ENCODE measurements at places on chromosomes 12 and 14.

DNA sequence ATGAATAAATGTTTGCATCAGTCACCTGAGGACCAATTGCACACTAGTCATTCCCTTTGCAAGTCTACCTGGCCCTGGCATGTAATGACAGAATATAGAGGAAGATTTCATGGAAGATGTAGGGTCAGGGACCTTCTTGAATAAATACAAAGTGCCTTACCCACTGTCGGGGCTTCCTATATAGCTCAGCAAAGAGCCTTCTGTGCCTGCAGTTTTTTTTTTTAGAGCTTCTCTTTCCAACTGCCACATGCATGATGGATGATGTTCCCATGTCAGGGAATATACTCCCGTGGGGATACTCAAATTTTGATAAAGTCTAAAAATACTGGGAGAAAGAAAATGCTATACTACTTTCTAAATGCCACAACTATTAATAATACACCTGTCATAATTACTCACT lies 176.7 kb downstream of the ADCK1 start:
- no peak for DNase-seq

GRCh38 chr14:65187421-65188049 lies 85.2 kb upstream of the MAX start:
- DNase-seq, result no peak

DNA sequence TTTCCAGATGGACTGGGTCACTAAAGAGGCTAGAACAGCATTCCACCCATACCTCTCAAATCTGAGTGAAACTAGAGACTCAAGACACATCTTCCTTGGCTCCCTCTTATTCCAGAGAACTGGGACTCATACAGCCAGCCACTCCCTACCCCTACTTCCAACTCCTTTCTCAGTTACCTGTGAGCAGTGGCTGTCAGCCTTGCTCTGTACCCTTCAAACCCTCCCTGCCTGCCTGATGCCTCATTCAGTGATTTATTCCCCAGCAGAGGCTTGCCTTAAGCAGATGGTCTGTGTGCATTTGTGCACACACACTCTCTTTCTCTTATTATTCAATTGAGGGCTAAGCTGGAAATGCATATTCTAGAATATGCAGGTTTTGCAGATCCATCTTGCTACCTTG lies 14.6 kb downstream of the GPR84 start:
- DNase-seq, result no peak

DNA sequence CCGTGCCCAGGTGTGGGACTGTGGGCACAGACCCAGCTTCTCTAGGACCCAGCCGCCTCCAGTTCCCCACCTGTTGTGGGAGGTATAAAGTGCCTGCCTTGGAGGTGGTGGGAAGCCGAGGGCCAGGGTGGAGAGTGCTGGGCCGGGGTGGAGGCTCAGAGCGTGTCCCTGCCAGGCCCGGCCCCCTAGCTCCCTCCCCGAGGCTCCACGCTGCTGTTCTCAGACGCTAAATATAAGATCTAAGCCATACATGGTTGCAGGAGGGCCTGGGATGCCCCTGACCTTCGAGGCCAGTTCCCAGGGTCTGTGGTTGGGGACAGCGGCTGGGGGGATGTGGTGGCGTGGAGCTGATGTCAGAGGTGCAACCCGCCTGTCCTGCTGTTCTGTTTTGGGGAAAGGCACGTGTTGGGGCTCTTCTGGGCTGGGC lies 10.8 kb downstream of the INF2 start:
- DNase-seq, result no peak

DNA sequence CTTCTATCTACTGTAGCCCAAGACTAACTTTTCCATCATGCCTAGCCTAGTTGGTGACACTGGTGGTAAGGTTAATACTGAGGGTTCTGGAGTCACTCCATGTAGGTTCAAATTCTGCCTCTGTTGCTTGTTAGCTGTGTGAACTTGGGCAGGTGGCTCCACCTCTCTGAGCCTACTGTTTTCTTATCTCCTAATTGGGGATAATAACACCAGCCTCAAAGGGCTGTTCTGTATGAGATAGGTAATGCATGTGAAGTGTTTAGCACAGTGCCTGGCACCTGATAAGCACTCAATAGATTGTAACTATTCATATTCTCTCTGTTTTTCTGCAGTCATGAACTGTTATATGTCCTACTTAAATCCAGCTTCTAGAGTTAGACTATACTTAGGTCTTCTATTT lies 17.5 kb upstream of the SPPL3 start:
- no peak for DNase-seq

- peak; percentile 53 for DNase-seq
These were observed 5.2 kb downstream of the CALM1 start for GRCh38 chr14:90402016-90402415.

DNA sequence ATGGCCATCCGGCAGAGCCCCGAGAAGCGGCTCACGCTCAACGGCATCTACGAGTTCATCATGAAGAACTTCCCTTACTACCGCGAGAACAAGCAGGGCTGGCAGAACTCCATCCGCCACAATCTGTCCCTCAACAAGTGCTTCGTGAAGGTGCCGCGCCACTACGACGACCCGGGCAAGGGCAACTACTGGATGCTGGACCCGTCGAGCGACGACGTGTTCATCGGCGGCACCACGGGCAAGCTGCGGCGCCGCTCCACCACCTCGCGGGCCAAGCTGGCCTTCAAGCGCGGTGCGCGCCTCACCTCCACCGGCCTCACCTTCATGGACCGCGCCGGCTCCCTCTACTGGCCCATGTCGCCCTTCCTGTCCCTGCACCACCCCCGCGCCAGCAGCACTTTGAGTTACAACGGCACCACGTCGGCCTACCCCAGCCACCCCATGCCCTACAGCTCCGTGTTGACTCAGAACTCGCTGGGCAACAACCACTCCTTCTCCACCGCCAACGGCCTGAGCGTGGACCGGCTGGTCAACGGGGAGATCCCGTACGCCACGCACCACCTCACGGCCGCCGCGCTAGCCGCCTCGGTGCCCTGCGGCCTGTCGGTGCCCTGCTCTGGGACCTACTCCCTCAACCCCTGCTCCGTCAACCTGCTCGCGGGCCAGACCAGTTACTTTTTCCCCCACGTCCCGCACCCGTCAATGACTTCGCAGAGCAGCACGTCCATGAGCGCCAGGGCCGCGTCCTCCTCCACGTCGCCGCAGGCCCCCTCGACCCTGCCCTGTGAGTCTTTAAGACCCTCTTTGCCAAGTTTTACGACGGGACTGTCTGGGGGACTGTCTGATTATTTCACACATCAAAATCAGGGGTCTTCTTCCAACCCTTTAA lies 1.5 kb downstream of the FOXG1 start:
- DNase-seq, result no peak

- no peak for DNase-seq
These were observed 216.7 kb downstream of the MED13L start for GRCh38 chr12:116060764-116061163.

GRCh38 chr14:63996625-63997220 lies 143.9 kb downstream of the SYNE2 start:
- no peak for DNase-seq

DNA sequence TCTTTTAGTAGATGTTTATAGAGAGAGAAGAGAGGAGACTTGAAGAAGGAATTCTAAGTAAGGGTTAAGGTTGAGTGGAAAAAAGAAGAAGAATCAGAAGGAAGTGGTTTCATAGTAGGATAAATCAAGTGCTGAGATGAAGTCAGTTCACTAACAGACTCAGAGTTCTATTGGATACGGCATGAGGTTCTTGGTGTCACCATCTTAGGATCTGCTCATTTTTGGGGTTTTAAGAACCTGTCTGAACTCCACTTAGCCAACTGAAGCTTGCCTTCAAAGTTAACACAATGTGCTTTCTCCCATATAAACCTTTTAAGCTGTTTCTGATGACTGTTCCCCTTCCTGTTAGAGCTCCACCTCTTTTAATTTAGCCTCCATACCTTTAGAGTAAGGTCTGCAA lies 152.6 kb downstream of the PRKCH start:
- no peak for DNase-seq

DNA sequence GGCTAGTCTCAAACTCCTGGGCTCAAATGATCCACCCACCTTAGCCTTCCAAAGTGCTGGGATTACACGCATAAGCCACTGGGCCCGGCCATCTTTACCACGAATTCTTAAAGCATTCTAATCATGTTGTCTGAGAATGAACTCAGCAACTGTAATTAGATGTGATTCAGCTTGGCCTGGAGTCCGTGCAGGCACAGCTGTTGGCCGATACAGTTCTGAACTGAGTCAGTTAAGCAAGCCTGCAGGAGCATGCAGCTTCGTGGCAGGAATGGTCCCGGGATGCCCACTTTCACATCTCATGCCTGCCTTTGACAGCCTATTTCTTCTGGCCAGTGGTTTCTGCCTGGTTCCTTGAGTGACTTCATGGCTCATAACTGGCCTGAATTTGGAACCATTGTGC lies 194.1 kb downstream of the ANO6 start:
- DNase-seq, result no peak

DNA sequence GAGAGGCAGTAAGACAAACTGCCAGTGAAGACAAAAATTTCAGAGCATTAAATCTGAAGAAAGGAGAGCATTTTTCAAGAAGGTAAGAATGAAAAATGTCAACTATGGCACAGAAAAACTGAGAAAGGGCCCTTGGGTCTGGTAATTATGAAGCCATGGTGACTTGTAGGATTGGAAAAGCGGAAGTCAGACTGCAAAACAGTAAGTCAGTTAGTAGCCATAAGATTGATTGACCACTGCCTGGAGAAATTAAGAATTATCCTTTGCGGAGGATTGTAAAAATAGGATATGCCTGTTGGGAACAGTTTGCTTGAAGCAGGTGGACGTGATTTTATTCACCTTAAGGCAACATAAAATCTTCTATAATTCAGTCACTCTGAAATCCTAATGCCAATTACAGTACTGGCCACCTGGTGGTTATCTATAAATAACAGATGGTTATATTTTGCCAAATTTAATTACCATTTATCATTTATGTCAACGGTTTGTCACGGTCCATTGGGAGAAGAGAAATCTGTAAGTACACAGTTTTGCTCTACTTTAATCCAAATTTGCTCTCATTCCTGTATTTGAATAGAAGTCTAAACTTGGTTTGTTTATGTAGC lies 127.1 kb upstream of the CNTN1 start:
- no peak for DNase-seq

GRCh38 chr12:7433276-7433822 lies 10.6 kb downstream of the CD163L1 start:
- no peak for DNase-seq

DNA sequence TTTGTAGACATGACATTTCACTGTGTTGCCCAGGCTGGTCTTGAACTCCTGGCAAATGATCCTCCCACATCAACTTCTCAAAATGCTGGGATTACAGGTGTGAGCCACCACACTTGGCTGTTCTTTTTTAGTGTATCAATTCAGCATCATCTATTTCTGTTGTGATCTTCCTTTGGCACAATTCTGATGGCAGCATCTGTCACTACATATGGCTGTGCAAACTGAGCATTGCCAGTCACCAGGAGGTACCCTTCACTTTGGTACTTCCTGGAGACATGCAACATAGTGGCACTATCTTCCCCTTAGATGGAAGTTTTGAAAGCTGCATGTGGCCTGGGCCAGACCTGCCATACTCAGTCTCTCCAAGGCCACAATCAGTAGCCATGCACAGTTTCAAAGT lies 467.1 kb upstream of the TMPO start:
- no peak for DNase-seq

GRCh38 chr12:810671-811415 lies 58.5 kb downstream of the WNK1 start:
- peak; percentile 75 for DNase-seq

DNA sequence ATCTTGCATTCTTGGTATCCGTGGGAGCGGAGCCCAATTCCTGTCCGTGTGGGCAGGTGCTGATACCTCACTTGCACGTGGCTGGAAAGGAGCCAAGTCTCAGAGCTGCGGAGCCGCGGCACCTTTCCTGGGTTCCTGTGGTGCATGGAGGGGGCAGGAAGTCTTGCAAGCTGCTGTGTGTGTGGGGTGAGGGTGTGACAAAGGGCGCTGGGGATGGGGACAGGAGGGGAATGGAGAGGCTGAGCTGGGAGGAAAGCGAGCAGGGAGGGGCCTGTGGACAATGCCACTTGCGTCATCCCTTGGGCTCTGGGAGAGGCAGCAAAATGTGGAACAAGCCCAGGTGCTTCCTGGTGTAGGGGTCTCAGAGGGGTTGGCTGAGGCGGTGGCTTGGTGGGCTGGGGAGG lies 86.7 kb downstream of the CALM1 start:
- DNase-seq, result peak; percentile 40

DNA sequence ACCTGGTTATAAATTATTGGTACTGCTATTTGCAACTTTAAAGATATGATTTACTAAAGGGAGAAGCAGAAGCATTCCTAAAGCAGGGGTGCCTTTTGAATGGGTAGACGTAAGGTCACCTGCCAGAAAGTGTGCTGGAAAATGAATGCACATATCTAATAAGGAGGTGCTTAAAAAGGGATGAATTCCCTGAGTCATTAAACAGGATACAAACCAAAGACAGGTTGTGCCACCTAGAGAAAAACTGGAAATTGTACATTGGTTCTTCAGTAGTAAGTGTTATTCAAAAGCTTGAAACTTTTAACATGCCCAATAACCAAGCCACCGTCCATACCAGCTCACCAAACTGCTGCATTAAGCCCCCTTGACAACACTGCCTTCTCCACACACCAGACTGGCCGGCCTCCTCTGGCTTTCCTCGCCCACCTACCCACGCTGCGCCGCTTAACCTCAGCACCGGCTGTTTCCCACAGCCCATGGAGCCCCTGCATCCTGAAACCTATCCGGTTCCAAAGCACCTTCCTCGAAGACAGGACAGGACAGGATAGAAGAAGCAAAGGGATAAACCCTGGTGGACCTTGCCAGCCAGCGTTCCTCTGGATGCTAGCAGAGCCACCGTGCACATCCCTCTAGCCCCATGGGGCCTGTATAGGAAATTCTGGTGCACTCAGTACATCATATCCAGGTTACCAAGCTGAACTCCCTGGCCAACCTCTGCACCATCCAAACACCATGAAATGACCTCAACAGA lies 201.5 kb upstream of the CAND1 start:
- no peak for DNase-seq

GRCh38 chr14:52792097-52792415 lies 649 bp upstream of the GNPNAT1 start:
- DNase-seq, result no peak

- peak; percentile 98 for DNase-seq
These were observed at the start of gene TSPAN31 for GRCh38 chr12:57744777-57745484. TSS of gene TSPAN31 (plus strand) at chr12:57745039. CDS start at chr12:57745155, 116 bp downstream.

DNA sequence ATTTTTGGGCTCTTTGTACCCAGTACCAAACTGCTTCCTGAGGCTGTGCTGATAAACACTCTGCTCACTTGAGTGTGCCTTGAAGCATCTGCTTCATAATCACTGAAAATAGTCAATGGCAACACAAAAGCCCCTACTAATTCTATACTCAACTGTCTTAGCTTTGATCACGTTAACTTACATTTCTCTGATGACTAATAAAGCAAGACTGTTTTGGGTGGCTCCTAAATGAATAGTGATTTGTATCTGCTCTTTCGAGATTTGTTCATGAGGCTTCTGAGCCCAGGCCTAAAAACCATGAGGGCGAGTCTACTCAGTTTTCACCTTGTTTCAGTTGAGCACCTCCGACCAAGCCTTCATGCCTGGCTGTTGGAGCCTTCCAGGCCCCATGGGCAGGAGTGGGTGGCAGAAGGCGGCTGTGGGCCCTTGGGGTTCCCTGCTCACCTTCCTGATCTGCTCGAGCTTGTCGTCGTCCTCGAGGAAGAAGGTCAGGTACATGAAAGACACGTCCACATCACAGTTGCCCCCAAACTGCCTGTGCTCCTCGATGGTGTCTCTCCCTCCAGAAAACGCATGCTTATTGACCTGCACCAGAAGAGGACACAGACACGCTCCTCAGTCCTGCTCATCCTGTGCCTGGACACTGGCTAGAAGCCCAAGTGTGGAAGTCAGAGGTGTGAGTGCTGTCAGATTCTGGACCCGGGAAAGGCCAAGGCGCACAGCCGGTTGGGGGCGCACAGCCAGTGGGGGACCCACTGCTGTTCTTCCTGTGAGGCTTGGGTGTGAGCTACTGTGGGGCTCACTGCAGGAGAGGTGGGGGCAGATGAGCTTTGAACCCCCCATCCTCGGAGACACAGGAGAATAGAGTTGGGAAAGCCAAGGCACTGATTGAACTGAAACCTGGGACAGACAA lies 13.7 kb downstream of the SLC25A47 start:
- no peak for DNase-seq

Measured in activated CD8-positive, alpha-beta memory T cell treated with anti-CD3 and anti-CD28 coated beads, Interleukin-2, amount 10 ng/mL, durations not matched to agents 7 days and 5 days (primary cell).